H1 (cell line): ENCODE measurements at places on chromosomes 2 and 18. TPM values are rescaled to one million over a fixed set of nuclear protein-coding genes. Genes with fewer than 3 reads are reported as not detected.

PTPRN gene
- total RNA-seq: 5.2 and 5.4 TPM in 2 replicates

- DNase-seq: no peak
- H3K27me3 ChIP-seq: no peaks in the 10 kb centered on the region; the same call in 1 of the 2 replicates
- H3K36me3 ChIP-seq: no peaks in the 10 kb centered on the region
- H3K4me1 ChIP-seq: no peaks in the 10 kb centered on the region
- H3K4me3 ChIP-seq: no peak overlapping the region
- no peak overlapping the region for H3K27ac ChIP-seq
Observed at GRCh38 chr2:197604117-197604860, 71.1 kb downstream of the RFTN2 start.

DNA sequence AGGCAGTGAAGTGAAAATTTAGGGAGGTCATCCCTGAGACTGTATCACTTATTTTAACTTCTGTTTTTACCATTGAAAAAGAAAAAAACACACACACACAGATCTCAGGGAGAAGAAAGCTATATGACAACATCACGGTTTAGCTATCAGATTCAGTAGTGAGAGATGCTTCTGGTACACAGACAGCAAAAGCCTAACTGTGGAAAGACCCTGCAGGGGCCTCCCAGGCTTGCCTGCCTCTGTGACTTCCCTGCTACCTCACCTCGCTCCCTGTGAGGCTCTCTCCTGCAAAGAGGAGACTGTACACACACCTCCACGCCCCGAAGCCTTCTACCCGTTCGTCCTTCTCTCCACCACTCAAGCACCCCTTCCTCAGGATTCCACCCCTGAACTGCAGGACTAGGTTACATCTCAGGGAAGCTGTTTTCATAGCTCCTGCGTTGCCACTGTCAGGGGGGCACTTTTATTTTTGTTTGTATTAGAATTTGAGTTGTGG lies 86.3 kb downstream of the EPB41L3 start:
- no peak for DNase-seq
- H3K36me3 ChIP-seq: no peaks in the 10 kb centered on the region
- no peaks in the 10 kb centered on the region for H3K27me3 ChIP-seq
- H3K4me1 ChIP-seq: peaks cover 2% of the 10 kb centered on the region; the same call in 1 of the 2 replicates

DNA sequence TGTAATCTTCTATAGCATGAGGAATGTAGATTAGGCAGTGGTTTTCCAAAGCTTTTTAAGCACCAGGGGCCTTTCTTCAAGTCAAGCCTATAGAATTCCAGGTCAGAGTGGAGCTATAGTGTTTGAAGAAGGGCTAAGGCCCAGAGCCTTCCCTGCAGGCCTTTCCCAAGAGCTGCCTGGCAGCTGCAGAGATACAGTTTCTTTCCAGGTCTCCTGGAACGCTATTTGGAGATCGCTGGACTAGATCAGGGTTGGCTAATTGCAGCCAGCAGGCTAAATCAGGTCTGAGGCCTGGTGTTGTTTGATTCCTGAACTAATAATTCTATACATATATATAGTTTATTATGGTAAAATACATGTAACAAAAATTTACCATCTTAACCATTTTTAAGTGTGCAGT lies 319.0 kb upstream of the SPRED2 start:
- DNase-seq: no peak
- no peak overlapping the region for H3K4me3 ChIP-seq
- no peaks in the 10 kb centered on the region for H3K27me3 ChIP-seq

CCDC121 gene
- 1.5 and 2.0 TPM in 2 replicates for total RNA-seq

GRCh38 chr2:171958475-171958874 lies 36.2 kb downstream of the HAT1 start:
- no peak for DNase-seq
- no peak overlapping the region for H3K4me3 ChIP-seq
- H3K27me3 ChIP-seq: no peaks in the 10 kb centered on the region
- peaks cover 3% of the 10 kb centered on the region; the same call in 1 of the 2 replicates for H3K36me3 ChIP-seq
- H3K4me1 ChIP-seq: no peaks in the 10 kb centered on the region

DNA sequence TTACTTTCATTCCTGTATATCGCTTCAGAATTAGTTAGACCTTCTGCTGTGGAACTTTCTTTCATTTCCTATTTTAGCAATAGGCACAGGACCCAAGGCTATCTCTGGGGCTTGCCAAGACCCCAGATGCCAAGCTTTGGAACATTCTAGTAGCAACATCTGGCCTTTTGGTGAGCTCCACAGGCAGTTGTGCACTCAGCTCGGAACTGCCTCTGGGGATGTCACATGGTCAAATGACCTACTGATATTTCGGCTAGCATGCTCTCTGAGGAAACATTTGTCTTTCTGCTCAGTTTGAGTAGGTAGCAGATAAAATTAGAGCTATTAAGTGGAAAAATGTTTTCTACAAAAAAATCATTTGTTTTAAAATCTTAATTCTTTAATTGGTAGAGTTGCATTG lies 76.6 kb upstream of the ITGA4 start:
- H3K4me3 ChIP-seq: no peak overlapping the region
- DNase-seq: no peak

VWA3B gene
- total RNA-seq: not detected in 2 replicates

DNA sequence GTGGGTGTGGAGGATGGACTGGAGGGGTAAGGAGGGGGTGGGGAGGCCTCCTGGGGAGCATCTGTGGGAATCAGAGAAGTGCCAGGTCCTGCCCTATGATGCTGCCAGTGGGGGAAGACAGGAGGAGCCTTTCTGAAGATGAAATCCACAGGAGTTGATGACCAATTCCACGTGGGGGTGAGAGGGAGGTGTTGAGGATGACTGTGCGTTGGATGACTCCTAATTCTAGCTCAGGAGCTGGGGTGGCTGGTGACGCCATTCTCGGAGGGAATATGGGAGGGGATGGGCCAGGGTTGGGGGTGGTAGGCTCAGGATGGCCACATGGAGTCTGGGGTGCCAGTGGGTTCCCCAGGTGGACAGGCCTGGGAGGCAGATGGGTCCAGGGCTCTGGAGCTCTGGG lies 32.3 kb downstream of the EMX1 start:
- H3K4me1 ChIP-seq: peaks cover 19% of the 10 kb centered on the region
- H3K4me3 ChIP-seq: no peak overlapping the region
- H3K27ac ChIP-seq: 0 out of 2 replicates have a peak overlapping the region, but pooled peaks have one; percentile 1

GRCh38 chr2:233030-233429 lies 30.8 kb downstream of the SH3YL1 start:
- H3K4me3 ChIP-seq: no peak overlapping the region
- no peak overlapping the region for H3K27ac ChIP-seq
- H3K27me3 ChIP-seq: no peaks in the 10 kb centered on the region
- peak; percentile 36 for DNase-seq

- H3K27ac ChIP-seq: no peak overlapping the region
- H3K4me3 ChIP-seq: peak overlapping the region; percentile 53
- H3K27me3 ChIP-seq: peaks cover 44% of the 10 kb centered on the region
- peaks cover 5% of the 10 kb centered on the region for H3K4me1 ChIP-seq
- no peaks in the 10 kb centered on the region for H3K36me3 ChIP-seq
Observed at GRCh38 chr18:499776-500631, 497 bp downstream of the COLEC12 start.

DNA sequence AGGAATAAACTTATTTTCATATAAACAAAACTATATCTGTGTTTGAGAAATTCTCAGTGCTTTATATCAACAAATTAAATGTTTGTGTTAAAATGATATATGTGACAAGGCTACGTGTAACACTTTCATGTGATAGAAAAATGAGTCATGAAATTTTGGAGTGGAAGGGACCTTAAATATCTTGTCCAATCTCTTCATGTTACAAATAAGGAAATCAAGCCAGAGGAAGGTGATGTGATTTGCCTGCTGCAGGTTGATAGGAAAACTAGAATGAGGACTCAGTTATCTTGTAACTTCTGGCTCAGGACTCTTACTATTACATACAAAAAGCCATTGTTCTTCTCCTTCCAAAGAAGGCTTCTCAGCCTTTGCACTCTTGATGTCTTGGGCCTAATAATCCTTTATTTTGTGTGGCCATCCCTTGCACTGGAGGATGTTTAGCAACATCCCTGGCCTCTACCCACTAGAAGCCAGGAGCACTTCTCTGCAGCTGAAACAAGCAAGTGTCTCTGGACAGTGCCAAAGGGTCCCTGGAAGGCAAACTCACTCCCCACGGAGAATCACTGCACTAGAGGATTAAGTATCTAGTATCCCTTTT lies 43.0 kb upstream of the NARS1 start:
- H3K36me3 ChIP-seq: no peaks in the 10 kb centered on the region
- DNase-seq: no peak
- no peak overlapping the region for H3K4me3 ChIP-seq
- H3K27me3 ChIP-seq: no peaks in the 10 kb centered on the region

GRCh38 chr2:225998653-225999052 lies 599.1 kb downstream of the NYAP2 start:
- H3K4me3 ChIP-seq: no peak overlapping the region
- H3K4me1 ChIP-seq: no peaks in the 10 kb centered on the region
- no peak overlapping the region for H3K27ac ChIP-seq
- no peaks in the 10 kb centered on the region for H3K36me3 ChIP-seq

MEMO1 gene
- 52.8 and 54.7 TPM in 2 replicates for total RNA-seq

DNA sequence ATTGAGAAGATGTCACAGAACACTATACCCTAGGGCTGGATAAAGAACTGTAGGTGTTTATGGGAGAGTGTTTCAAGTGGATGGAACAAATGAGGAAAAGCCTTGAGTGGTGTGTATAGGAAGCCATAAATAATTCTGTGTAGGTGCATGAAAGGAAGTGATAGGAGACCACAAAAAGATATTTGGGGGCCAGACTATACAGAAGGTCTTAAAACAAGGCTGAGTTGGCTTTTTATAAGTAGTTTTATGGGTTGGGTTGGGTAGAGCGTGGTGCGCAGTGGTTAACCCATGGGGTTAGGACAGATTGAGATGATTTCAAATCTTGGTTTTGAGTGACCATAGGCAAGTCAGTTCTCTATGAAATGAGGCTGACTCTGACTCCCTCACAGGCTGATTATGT lies 110.5 kb downstream of the PKP4 start:
- no peaks in the 10 kb centered on the region for H3K36me3 ChIP-seq
- no peaks in the 10 kb centered on the region for H3K4me1 ChIP-seq
- DNase-seq: no peak
- no peak overlapping the region for H3K27ac ChIP-seq

GRCh38 chr18:6058941-6059340 lies 163.6 kb upstream of the TMEM200C start:
- no peaks in the 10 kb centered on the region for H3K27me3 ChIP-seq
- no peak overlapping the region for H3K27ac ChIP-seq
- H3K36me3 ChIP-seq: no peaks in the 10 kb centered on the region
- H3K4me1 ChIP-seq: peaks cover 4% of the 10 kb centered on the region; the same call in 1 of the 2 replicates

- no peaks in the 10 kb centered on the region for H3K36me3 ChIP-seq
- H3K27me3 ChIP-seq: no peaks in the 10 kb centered on the region
- H3K4me3 ChIP-seq: no peak overlapping the region
- no peak overlapping the region for H3K27ac ChIP-seq
Observed at GRCh38 chr2:19611491-19612332, 253.3 kb upstream of the OSR1 start.

GRCh38 chr2:32825291-32825712 lies 121.5 kb upstream of the LTBP1 start:
- H3K27ac ChIP-seq: no peak overlapping the region
- no peak for DNase-seq
- H3K4me1 ChIP-seq: no peaks in the 10 kb centered on the region
- H3K36me3 ChIP-seq: no peaks in the 10 kb centered on the region
- no peaks in the 10 kb centered on the region for H3K27me3 ChIP-seq
- H3K4me3 ChIP-seq: no peak overlapping the region

- H3K36me3 ChIP-seq: no peaks in the 10 kb centered on the region
- H3K4me1 ChIP-seq: no peaks in the 10 kb centered on the region
- no peak for DNase-seq
- no peak overlapping the region for H3K4me3 ChIP-seq
- no peaks in the 10 kb centered on the region for H3K27me3 ChIP-seq
Observed at GRCh38 chr2:130813722-130814121, 23.0 kb upstream of the ARHGEF4 start.

- peaks cover 4% of the 10 kb centered on the region for H3K4me1 ChIP-seq
- DNase-seq: no peak
- H3K4me3 ChIP-seq: no peak overlapping the region
- no peaks in the 10 kb centered on the region for H3K27me3 ChIP-seq
- no peak overlapping the region for H3K27ac ChIP-seq
Observed at GRCh38 chr2:58645017-58645416, 403.9 kb upstream of the FANCL start.

DNA sequence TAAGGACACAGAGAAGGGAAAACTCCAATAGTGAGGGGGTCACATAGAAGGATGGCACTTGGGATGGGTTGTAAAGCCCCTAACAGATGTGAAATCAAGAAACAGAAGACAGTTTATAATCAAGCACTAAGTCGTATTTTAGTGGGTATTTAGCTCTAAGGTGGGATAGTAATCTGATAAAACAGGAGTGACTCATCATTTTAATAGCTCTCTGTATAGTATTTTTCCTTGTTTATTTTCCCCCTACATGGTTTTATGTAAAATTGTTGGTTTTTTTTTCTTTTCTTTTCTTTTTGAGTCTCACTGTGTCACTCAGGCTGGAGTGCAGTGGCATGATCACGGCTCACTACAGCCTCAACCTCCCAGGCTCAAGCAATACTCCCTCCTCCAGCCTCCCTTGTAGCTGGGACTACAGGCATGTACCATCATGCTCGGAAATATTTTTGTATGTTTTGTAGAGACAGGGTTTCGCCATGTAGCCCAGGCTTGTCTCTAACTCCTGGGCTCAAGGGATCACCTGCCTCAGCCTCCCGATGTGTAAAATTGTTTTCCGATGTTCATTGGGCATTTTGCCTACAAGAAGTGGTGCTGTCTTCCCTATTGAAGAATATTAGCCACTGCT lies 142.6 kb upstream of the SERPINE2 start:
- DNase-seq: no peak
- H3K4me1 ChIP-seq: no peaks in the 10 kb centered on the region
- no peak overlapping the region for H3K4me3 ChIP-seq
- no peaks in the 10 kb centered on the region for H3K36me3 ChIP-seq
- H3K27ac ChIP-seq: no peak overlapping the region
- no peaks in the 10 kb centered on the region for H3K27me3 ChIP-seq

- H3K27me3 ChIP-seq: peaks cover 3% of the 10 kb centered on the region; the same call in 1 of the 2 replicates
- H3K4me3 ChIP-seq: no peak overlapping the region
- H3K36me3 ChIP-seq: no peaks in the 10 kb centered on the region
- H3K27ac ChIP-seq: no peak overlapping the region
Observed at GRCh38 chr2:1837458-1837857, 93.1 kb upstream of the PXDN start.

DHRS9 gene
- total RNA-seq: not detected in 2 replicates

- H3K4me3 ChIP-seq: no peak overlapping the region
- H3K27ac ChIP-seq: no peak overlapping the region
- no peaks in the 10 kb centered on the region; the same call in none of the 2 replicates for H3K4me1 ChIP-seq
Observed at GRCh38 chr2:142041996-142042395, 88.8 kb downstream of the LRP1B start.
